ENCODE measurements at places on chromosomes 2 and 18.

DNA sequence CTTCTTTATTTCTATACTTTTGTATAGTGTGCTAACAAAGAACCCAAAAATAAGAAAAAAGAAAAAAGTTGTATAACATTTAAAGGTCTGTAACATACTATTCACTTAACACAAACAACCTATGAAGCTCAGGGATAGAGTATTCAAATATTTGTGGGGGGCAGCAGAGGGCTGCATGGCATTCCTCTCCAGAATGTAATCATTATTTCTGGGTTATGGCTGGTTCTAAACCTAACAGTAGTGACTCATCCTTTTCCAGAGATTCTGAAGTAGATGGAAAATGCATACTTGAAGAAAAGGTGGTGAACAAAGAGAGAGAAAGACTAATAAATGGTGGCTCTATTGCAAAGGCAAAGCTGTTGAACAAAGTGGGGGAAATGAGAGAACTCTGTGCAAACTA lies 249.4 kb downstream of the NRXN1 start:
- DNase-seq, result no peak

DNA sequence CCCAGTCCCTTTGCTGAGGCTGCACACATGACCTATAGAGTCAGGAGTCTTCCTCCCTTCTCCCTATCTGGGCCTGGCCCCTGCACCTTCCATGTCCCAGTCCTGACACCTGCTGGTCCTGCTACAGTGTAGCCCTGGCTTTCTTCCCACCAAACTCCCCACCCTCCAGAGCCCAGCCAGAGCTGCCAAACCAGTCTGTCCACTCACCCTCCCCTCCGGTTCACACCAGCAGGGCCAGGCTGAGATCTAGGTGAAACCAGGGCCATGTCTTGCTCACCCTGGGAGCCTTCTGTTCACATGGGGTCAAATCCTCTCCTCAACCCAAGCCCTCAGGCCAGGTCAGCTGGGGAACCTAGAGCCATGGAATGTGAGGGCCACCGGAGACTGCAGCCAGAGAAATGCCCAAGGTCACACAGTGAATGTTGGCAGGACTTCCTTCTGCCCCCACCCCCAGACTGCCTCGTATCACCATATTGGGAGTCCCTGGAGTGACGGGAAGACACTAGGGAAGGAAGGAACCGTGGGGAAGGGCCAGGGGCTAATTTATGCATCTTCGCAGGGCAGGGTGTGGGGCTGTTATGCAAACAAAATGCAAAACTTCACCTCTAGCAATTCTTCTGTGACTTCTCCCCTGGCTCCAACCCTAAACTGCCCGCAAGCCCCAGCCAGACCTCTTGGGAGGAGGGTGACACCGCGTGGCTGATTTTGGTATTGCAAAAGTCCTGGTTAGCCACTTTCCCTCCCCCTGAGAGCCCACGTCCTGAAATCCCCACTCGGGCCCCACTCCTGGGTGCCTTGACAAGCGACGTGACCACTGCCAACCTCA lies 14.6 kb downstream of the TNS1 start:
- peak; percentile 85 for DNase-seq

GRCh38 chr18:10032331-10033015 lies 118.7 kb downstream of the VAPA start:
- no peak for DNase-seq

- DNase-seq, result no peak
Measured at GRCh38 chr2:119590873-119591272, 46.6 kb downstream of the CFAP221 start.

- DNase-seq, result no peak
Measured at GRCh38 chr2:18800240-18800971, 211.0 kb upstream of the NT5C1B start.

DNA sequence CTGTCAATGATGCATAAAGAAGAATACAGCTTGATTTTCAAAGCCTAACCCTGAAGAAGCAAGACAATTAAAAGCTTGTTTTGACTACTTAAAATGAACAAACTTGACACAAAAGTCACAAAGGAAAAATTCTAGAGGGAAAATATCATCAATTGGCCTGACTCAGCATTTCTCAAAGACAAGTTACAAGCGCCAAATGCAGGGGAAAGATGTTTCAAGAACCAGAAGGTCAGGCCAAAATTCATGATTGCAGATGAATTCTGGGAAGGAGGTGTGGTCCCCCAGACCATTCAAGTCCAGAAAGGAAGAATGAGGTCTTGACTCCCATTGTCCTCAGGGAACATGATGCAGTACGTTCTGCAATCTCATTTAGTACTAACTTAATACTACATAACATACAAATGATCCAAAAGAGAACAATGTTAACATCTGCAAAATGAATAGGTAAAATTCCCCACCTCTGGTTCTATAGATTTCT lies 64.5 kb downstream of the FAM210A start:
- DNase-seq, result no peak

DNA sequence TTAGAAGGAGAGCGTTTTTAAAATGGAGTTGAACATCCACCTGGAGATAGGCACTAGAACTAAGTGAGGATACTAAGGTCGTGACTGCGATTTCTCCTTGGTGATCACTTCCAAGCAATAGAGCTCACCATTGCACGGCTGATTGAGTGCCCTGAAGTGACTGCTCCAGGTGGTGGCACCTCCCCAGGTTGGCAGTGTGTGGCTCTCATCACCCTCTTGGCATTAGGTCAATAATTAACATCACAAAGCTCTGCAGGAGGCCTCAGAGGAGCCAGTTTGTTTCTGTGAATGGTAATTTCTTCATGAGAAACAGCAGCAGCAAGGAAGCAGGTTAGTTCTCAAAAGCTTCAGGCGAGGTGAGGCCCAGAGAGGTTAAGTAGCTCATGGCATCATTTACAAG lies 259.6 kb downstream of the CLIP4 start:
- no peak for DNase-seq

DNA sequence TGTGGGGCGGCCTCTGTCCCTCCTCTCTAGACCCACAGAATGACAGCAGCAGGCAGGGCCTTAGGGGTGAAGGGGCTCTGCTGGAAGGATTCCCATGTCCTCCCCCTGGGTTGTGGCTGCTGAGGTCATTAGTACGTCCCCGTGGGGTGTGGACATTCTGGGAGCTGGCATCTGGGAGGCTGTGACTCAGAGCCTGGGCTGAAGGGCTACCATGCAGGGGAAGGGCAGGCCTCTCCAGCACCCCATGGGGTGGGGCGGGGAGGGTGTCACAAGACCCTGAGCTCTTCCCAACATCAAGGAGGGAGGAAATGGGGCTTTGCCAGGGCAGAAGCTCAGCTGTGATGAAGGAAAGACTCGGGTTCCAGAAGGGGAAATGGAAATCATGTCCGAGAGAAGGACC lies 105.8 kb upstream of the SMAD2 start:
- DNase-seq, result no peak

- DNase-seq, result peak; percentile 79
Measured at GRCh38 chr2:191030521-191031154, 16.7 kb upstream of the STAT1 start.

DNA sequence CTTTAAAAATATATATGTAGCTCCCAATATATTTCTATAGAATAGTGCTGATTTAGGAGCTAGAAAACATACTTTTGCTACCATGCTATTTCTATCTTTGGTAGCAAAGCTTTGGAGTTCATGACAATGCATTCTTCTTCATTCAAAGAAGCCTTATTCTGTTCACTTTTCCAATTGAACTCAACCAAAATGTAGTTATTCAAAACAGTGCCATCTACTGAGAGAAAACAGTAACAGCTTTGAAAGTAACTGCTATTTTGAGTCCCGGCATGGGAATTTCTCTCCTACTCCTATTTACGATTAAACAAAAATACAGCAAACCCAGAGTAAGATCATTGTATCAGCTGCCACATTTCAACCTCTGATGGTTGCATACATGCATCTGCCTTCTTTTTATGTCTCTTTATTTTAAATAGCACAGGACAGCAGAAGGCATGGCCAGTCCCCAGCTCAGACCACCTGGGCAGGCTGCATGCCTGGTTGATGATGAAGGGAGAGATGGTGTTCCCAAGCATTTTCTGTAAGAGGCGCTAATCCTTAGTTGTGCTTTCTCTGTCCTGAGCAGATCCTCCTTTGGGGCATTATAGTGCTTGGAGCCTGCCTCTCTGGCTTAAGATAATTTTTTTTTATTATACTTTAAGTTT lies 69.7 kb upstream of the SULT1C3 start:
- peak; percentile 40 for DNase-seq

DNA sequence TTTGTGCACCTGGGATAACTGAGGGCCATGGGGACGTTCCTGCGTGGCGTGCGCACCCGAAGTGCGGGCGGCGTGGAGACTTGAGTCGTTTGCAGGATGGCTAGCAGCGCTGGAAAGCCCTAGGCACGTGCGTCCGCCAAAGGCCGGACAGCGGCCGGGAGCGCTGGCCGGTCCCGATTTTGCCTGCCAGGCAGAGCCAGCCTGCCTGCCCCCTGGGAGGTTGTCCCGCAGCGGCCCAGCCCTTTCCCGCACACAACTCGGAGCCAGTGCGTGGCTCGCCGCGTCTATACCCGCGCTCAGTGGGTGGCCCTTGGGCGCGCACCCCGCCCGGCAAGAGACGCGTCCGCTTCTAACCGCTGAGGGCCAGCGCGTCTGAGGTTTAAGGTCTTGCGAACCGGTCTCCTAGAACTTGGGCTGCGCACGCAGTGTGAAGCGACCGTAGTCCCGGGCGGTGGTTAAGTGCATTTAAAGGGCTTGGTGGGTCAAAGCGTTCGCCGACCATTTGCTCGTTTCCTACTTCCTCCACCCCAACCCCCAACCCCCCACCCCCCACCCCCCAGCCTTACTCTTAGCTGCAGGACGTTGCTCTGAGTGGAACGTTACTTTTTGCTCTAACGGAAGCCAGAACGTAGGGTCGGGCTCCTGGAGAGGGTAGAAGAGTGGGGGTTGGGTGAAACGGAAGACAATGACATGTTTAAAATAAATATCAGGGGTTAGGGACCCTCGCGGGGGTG lies 627 bp downstream of the CDCA7 start:
- DNase-seq, result peak; percentile 87

DNA sequence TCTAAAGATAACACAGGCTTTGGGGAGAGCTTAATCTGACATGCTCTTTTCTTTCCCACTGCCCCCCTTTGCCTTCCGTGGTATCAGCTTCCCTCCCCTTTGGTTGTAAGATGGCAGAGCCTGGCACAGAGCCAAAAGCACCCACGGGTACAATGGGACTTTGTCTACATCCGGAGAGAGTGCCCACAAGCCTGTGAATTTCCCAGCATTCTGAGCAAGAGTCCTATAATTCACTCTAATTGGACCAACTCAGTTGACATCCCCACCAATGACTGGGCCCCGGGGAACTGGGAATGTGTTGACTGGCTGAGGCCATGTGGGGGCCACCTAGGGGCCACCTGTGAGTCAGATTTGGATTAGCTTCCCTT lies 20.1 kb upstream of the C2orf72 start:
- peak; percentile 48 for DNase-seq

DNA sequence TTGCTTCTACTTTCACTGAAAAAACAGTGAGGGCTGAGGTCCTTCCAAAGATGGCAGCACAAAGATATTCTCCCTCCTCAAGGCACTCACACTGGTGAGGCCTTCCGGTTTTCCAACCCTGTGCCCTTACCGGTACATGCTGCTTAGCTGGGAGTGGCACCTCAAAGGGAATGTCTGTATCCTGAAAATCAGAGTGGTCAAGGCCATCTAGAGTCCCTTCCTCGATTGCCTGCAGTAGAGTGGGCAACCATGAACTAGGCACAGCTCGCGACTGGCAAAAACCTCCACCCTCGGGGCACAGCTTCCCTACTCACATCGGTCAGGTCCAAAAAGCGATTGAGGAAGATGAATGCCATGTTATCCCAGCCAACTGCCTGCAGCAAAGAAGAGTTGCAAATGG lies 3.4 kb downstream of the KRTCAP3 start:
- no peak for DNase-seq

- DNase-seq, result no peak
Measured at GRCh38 chr2:88865801-88866371, 174.4 kb downstream of the RPIA start.

DNA sequence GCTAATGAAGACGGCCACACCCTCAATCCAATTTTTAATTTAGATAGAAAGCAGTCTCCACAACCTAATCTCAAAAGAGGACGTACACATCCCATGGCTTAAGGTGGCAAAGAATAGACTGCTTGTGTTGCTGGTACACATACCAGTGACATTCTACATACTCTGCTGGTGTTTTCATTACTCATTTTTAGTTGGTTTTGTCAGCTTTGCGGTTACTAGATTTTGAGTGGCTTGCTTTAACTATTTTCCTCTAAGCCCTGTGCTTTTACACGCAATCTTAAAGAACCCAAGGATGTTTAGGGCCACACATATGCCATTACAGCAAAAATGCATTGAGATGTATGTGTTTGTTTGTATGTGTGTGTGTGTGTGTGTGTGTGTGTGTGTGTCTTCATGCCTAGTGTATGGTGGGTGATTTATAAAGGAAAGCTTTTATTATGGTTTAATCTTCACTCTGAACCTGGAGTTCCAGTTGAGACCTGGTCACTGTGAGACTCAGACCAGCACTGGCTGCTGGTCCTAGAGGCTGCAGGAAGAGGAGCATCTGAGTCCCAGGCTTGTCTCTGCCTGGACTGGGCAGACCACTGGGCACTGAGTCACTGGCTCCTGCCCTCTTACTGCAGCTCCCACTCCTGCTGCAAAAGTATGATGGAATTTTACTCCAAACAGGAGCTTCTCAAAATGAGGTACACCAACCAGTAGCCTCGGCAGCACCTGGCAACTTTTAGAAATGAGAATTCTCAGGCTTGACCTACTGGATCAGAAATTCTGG lies 415.9 kb downstream of the NBAS start:
- DNase-seq, result peak; percentile 74

DNA sequence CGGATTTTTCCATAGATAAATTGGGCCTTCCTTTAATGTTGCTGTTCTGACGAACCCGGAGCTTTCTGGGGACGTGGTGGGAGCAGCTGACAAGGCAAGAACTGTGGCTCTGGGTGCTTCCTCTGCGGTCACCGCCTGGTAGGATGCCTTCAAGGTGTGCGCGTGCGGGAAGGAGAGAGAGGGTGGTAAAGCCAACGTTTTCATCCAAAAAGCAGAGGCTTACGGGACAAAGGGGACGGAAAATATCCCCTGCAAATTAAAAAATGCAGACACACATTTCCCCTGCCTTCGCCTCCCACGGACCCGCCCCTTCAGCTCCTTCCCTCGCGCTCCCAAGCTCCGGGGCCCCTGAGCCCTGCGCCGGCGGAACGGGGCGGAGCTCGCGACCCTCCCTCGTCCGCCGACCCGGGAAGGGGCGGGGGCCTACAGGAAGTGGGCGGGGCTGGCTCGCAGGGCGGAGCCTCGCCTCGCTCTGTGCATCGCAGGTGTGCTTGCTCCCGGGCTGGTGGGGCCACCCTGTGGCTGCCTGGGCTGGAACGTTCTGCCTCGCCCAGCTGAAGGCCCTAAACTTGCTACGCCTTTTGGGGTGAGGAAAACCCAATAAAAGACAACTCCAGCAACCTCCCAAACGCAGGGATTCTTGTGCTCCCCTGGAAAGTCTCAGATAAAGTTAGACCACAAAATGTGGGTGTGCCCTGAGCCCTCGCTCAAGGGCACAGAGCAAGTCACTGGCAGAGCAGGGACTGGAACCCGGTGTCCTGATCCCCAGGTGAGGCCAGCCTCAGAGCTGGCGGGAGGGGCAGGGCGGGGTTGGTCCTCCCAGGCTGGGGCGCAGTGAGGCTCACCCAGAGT lies 25.4 kb upstream of the SLC66A3 start:
- peak; percentile 94 for DNase-seq
